ENCODE measurements at places on chromosomes 4 and X. TPM values are rescaled to one million over a fixed set of nuclear protein-coding genes. Genes with fewer than 3 reads are reported as not detected.

The SNCA gene
- total RNA-seq: 15.1 TPM

The COL4A6 gene
- not detected for total RNA-seq

The MAGEE1 gene
- 6.4 TPM for total RNA-seq

The TRPC5OS gene
- total RNA-seq: 0.10 TPM

The KDR gene
- not detected for total RNA-seq

The SLITRK2 gene
- total RNA-seq: not detected

The NDNF gene
- total RNA-seq: not detected

The BEND2 gene
- total RNA-seq: 7.7 TPM

The NMU gene
- total RNA-seq: not detected

The XAGE1A gene
- not detected for total RNA-seq

The TEC gene
- 7.2 TPM for total RNA-seq

The GYPE gene
- total RNA-seq: 0.10 TPM

The RHOXF1 gene
- total RNA-seq: 0.21 TPM

The SSX3 gene
- not detected for total RNA-seq

The H2AZ1 gene
- 87.9 TPM for total RNA-seq

Measured in mononuclear cell (primary cell).